ENCODE measurements at places on chromosomes 4 and X.

DNA sequence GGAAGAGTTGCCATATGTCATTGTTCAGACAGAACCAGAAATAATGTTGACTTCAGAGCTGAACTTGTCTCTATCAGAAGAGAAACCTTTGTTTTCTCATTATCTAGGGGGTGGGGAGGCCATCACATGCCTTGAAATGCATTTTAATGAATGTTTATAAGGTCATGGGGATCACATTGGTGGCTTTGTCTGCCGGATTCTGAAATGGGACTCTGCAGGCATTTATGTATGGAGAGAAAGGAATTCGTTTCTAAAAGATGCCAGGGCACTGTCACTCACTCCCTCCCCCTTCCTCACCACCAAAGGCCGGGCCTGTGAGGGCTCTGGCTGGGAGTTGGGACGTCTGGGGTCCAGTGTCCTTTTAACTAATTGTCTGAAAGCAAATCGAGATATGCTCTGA lies 102.2 kb downstream of the MAMLD1 start:
- no peak for DNase-seq

- DNase-seq, result no peak
Observed at GRCh38 chr4:163330916-163331628, 1.3 kb downstream of the NPY1R start.

DNA sequence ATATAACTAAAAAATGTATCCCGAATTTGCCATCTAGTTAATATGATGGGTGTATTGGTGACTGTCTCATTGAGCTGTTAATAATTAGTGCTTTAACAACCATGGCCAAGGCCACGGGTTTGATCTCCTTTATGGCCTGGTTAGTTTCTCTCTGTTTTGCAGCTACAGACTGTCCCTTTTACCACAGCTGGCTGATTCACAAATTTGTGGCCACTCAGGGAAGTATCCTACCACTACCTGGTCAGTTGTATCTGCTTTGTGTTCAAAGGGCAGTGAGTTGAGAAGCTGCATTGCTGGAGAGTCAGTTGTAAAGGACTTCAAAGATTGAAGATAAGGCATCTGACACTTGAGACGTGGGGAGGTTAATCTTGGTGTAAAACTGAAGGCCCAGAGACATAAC lies 219.1 kb upstream of the BMP3 start:
- no peak for DNase-seq

GRCh38 chrX:20056704-20057103 lies 60.0 kb downstream of the MAP7D2 start:
- no peak for DNase-seq

DNA sequence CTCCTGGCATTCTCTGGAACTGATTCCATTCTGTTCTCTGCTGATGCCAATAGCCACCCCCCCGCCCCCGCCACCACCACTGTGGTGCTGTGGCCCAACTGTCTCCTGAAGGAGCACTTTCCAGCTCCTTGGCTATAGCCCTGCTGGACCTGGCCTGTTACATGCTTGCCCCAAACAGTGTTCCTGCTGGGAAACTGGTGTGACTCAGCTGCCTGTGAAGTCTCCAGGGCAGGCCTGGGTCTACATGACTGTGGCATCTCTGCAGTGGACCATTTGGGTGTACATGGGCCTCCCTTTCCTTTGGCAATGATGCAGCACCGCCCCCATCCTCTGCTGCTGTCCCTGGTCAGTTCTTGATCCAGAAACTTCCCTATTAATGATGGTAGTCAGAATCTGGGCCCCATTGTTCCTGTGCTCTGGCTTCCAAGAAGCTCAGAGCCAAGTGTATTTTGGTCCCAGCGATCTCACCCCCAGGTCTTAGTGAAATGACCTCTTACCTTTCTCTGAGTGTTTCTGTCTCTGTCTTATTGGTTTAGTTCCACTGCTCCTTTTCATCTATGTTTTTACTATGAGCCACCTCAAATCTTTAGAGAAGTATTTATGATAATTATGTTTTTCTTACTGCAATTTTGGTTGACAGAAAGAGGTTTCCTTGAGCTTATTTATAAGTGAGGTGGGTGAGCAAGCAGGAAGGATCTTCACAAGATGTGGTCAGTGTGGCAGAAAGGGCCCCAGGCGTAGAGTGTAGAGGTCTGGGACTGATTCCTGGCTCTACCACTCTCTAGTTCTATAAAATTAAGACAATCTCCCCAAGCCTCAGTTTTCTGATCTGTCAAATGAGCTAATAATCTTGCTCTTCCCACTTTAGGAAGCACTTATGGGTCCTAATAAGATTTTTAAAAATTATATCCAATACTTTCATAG lies 210.7 kb upstream of the EOLA2 start:
- DNase-seq, result no peak

DNA sequence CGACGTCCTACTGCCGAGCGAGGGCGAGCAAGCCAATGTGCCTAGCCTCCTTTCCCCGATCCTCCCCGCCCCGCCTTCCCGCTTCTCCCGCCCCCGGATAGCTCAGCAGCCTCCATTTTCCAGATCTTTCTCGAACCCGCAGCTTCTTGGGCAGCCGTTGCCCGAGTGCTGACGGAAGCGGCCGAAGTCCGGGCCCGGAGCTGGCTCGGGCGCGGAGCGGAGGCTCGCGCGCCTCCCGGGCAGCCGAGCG lies 172 bp upstream of the HSPA4L start:
- DNase-seq, result no peak

DNA sequence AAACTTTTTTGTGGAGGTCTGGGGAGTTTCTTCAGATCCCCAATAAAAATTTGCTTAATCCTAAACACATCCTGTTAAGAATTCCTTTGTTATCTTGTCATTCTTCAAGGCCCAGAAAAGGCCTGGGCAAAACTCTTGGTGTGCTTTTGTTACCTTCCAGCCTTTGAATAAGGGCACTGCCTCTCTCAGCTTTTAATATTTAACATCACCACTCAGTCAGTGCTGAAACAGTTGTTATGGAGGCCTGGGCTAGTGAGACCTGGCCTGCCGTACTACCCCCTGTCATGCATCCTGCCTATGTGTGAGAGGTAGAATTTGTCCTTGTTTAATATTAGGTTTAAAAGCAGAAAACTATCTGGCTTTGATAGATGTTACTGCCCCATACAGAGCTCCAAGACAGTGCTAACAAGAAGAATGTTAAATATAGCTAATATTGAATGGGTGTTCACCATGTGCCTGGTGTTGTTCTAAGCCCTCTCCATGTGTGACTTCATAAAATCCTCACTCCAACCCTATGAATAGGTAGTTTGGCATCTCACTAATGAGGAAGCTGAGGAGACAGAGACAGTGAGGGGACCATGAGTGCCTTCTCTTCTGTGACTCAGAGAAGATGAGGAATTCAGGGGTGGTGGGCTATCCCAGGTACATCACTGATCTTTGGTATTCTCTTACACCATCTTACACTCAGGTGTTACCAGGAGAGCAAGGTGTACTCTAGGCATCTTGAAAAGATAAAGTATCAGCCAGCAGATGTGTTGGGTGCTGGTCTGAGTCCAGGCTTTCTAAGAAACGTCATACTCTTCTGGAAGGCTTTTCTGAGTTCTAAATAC lies 6.2 kb downstream of the PPP1R2C start:
- no peak for DNase-seq

- no peak for DNase-seq
Observed at GRCh38 chr4:56674984-56675383, 6.1 kb downstream of the HOPX start.

GRCh38 chr4:1249731-1250526 lies 999 bp upstream of the CTBP1 start:
- no peak for DNase-seq

DNA sequence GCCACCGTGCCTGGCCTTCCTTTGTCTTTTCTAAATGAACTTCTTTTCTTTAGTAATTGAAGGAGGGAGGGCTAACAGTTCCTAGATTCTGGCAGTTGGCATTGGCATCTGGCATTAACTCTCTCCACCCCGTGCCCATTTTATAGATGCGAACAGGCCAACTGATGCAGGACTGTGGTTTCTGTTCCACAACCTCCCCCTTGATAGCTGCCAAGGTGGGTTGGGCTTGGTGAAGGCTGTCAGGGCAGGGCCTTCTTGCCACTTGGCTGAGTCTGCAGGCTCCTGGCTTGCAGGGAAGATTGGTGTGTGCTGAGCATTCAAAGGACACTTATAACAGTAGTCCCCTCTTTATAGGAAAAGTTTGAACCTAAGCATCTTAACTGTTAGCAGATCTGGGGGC lies 4.3 kb downstream of the SOWAHD start:
- no peak for DNase-seq

- DNase-seq, result no peak
Observed at GRCh38 chr4:16088601-16089000, 4.8 kb upstream of the PROM1 start.

DNA sequence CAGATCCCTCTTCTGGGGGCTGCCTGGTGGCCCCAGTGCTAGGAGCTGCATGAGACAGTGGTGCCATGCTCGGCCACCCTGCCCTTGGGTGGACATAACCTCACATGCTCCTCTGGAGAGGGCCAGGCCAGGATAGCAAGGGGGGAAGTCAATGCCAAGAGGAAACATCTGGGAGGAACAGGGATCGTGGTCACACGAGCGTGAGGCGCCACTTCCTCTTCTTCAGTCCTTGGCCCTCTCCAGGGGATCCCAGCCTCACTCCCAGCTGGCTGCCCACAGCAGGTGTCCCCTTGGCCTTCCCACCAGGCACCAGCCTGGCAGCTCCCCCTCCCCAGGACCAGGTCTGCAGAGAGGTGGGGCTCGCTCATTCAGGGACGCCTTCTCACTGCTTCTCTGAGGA lies 28.6 kb downstream of the TBC1D14 start:
- DNase-seq, result no peak

DNA sequence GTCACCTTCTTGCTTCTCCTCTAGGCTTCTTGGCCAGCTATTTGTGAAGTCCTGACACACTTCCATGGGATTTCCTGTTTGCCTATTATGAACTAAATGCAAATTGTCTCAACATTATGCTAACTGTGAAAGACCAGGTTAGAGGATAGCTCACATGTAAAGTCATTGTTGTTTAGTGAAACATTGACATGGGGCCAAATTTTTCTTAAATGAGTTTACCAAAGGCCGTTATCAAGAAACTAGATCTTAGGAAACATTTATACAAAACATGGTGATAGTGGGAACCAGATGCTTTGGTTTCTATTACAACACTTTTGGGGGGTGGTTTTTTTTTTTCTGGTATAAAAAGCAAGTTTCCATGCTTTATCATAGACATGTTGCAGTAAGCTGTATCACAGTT lies 466.8 kb upstream of the FAM241A start:
- no peak for DNase-seq

DNA sequence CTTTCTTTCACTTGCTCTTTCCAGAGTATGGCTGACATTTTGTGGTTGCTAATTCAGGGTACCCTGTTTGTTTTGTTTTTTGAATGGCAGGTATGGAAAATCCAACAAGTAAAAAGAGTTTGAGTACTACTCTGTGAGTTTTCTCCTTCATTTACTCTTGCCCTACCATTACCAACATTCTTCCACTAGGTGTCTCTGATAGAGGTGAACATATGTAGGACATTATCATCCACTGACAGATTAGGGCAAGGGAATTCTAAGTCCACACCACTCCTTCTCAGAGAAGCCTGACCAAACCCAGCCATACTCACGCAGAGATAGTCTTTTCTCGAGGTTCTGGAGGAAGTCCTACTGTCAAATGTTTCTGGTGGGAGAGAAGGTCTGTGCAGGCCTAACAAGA lies 36.7 kb upstream of the HDAC8 start:
- DNase-seq, result no peak

DNA sequence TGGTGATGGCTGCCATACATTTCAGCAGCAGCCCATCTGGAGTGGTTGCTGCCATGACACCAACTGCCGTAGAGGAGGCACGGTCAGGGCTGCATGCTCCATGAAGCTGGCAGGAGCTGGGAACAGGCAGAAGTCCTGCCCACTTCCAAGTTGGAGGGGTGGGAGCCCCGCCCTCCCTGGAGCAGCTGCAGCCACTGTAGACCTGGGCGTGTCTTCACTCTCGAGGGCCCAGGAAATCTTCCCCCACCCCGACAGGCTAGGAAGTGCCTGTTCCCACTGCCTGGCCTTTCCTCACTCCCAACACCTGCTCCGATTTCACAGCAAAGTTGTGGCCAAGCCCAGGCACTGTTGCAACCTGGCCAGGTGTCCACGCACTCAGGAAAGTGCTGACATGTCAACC lies 42.3 kb downstream of the NALF2 start:
- no peak for DNase-seq

DNA sequence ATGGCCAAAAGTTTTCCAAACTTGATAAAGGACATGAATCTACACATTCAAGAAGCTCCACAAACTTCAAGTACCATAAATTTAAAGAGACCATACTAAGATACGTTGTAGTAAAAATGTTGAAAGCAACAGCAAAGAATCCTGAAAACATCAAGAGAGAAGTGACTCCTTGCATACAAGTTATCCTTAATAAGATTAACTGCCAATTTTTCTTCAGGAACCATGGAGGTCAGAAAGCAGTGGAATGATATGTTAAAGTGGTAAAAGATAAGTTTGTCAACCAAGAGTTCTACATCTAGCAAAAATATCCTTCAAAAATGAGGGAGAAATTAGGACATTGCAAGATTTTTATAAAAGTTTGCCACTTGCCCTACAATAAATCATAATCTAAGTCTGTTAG lies 43.3 kb downstream of the BMP15 start:
- DNase-seq, result no peak

DNA sequence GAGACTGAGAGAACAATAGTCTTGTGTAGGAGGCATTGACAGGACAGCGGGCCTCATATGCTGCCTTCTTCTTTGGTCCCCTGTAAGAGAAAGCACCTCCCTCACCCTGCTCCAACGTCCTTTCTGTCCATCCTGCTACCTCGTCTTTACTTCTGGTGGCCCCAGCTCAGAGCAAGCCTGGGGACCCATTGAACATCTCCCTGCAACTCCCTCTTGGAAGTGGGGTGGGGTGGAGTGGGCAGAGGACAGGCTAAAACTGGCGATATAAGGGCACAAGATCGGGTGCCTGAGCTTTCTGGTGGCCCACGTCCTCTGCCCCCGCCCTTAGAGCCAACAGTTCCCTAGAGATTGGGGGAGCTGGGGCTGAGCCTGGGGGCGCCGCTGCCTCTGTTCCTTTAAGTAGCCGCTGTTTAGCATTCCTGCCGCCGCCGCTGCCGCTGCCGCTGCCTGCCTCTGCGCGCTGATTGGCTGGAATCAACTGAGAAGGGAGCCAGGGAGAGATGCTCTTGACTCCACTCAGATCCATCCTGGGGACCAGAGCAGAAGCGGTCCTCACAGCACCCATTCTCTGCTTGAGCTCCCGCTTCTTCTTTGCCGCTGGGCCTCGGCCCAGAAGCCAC lies at the start of gene DLG3:
DLG3 (plus strand) TSS at position 510 of the 620 bp plus-strand sequence. CDS start 367 bp downstream, outside the sequence.
- DNase-seq, result peak; percentile 34

- DNase-seq, result peak; percentile 57
Observed at GRCh38 chr4:38857354-38858096, 908 bp upstream of the TLR6 start.

- DNase-seq, result no peak
Observed at GRCh38 chrX:85611926-85612325, 232.5 kb upstream of the POF1B start.

DNA sequence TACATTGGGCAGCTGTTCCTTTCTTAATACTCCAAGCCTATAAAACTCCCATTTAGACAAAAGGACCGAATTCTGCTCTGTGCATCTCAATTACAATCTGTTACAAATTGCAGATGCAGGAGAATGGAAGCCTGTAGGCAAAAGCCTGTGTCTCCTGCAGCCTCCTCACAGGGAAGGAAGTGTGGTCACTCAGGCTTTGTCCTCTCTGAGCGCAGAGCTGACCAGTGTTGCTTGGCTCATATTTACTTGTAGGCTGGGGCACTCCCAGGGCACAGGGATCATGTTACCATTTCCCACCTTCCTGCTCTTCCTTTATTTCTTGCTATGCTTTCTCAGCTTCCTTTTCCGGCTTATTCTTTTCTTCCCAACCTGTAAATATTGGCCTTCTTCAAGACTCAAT lies 15.7 kb downstream of the SUPT20HL2 start:
- DNase-seq, result no peak

- no peak for DNase-seq
Observed at GRCh38 chr4:145842224-145842887, 96.3 kb downstream of the ZNF827 start.

GRCh38 chr4:99047710-99048109 lies 40.9 kb downstream of the ADH5 start:
- no peak for DNase-seq

All from CD4-positive, alpha-beta T cell treated with Interleukin-6 for 4 hours (primary cell).